ENCODE measurements at places on chromosomes 4 and X.

GRCh38 chrX:129613596-129613995 is 41.2 kb downstream of the APLN start:
- DNase-seq: no peak

- DNase-seq: no peak
Observed at GRCh38 chrX:138794246-138794645, 82.7 kb upstream of the FGF13 start.

- DNase-seq: no peak
Observed at GRCh38 chr4:860561-860960, 34.6 kb upstream of the CPLX1 start.

DNA sequence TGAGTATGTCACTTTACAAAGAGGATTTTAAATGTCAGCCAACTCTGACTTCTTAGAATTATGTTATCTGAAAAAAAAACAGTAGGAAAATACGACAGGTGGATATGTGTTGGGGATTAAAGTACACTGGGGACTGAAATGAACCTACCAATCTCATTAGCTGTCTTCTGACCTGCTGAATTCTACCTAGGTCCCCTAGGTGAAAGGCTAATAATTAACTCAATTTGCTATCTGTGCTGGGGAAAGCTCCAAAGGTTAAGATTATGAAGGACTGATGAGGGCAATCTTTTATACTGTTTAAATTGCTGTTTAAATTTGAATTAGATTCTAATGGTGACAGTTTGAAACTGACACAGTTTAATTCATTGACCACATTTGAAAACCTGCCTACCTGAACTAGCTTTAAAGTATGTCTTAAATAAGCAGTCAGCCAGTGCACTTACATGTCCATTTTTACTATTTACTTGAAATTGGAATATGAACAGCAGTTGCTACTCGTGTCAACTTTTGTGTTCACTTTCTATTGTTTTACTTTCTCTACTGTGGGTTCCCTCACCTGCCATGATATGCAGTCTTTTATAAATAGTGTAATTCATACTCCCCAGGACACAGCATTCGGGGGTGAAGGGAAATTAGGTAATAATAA is 977.3 kb downstream of the C4orf33 start:
- DNase-seq: no peak

DNA sequence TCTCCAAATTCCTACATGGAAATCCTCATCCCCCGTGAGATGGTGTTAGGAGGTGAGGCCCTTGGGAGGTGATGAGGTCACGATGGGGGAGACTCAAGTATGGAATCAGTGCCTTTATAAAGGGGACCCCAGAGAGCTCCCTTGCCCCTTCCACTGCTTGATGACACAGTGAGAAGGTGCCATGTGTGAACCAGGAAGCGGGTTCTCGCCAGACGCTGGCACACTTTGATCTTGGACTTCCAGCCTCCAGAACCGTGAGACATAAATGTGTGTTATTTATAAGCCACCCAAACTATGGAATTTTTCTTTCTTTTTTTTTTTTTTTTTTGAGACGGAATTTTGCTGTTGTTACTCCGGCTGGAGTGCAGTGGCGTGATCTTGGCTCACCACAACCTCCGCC is 237.6 kb downstream of the DHRSX start:
- no peak for DNase-seq

GRCh38 chr4:24690436-24690835 is 104.9 kb upstream of the SOD3 start:
- no peak for DNase-seq

DNA sequence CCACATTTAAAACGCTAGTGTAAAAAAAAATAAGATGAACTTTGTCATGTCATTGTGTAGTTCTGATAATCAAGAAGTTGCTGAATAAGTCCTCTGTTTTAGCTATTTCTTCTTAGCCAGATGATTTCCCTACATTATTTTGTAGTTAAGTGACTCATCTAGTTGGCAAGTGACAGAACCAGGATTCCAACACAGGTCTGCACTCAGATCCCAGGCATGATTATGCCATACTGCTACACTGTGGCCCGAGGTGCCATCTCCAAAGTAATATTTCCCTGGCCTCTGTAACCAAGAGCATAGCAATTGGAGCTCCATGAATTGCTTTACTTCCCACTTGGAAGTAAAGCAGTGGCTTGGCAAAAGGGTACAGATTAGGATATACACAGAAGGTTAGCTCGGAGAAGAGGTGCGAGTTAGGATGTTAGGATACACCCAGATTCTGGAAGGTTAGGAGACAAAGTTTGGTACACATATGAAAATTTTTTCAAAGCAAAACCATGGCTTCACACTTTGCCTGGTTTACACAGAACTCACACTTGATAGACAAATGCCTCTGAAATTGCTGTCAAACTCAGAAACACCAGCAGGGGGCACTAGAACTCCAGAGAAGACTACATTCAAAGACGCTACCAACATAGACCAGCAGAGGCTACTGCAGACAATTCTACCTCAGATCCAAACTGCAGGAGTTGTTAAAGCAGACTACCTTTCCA is 41.4 kb downstream of the SRPX2 start:
- peak; percentile 58 for DNase-seq

DNA sequence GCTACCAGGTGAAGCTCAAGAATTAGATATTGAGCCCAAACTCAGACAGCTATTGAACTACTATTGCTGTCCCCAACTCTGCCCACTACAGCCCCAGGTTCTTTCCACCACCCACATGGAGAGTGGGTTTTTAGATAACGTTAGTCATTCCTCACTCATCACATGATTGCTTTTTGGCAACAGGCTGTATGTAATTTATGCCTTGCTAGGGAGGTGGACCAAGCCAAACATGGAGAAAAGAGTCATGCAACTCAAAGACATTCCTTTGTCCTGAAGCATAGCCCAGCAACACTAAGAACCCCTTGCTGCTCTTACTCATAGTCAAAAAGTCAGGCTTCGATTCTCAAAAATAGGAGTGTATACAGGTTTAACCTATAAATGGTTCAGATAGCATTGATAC is 275.9 kb upstream of the VCX3A start:
- no peak for DNase-seq

- DNase-seq: no peak
Observed at GRCh38 chrX:265502-265901, 15.7 kb upstream of the PLCXD1 start.

DNA sequence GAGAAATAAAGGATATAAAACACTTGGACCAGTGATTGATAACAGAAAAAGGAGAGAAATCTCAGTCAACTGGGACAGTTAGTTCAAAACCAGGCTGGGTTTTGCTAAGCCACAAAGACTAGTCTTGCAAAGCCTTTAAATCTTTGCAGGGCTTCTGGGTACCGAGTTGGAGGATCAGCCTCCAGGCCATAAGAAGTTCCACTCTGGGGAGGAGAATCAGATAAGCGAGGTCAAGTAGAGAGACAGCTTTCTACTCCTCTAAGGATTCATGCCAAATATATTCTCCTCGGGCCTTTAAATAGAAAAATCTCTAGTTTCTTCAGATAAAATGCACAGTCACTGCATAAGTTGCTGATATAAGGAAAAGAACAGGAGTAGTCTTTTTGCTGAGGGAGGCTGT is 92.7 kb downstream of the MFAP3L start:
- DNase-seq: no peak

- DNase-seq: no peak
Observed at GRCh38 chr4:24279469-24279868, 304.9 kb downstream of the DHX15 start.

DNA sequence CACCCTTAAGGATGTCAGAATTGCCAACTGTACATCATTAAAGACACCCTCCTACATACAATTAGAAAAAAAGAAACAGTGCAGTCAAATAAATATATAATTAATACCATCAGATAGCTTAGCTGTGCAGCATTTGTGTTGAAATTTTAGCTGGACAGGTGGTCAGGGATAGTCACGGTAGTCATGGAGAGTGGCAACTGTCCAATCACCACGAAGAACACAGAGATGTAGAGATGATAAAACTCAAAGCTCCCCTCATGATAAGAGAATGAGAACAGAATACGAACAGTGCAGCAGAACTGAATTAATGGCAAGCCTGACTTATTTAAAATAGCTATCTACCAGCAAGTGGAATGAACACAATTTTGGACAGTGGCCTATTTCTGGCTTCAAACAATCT is 27.2 kb downstream of the SLC39A8 start:
- no peak for DNase-seq

- no peak for DNase-seq
Observed at GRCh38 chr4:8644966-8645752, 52.6 kb downstream of the CPZ start.

DNA sequence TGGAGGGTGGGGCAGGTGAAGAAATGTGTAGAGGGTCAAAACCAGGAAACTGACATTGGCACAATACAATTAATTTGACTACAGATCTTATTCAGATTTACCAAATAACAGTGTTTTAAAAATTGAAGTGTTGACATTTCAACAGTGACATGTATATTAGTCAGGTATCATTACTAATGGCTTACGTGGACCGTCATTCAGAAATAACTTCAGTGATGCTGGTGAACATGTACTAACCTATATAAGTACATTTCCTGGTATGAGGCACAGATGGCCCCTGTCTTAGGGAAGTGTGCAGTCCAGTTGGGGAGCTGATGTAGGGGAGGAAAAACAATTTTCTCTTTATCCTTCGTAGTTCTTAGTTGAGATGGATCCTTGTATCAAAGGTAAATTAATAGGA is 22.3 kb upstream of the MAOA start:
- DNase-seq: no peak
